Activated naive CD4-positive, alpha-beta T cell (primary cell): ENCODE measurements at places on chromosomes 2 and 18.

DNA sequence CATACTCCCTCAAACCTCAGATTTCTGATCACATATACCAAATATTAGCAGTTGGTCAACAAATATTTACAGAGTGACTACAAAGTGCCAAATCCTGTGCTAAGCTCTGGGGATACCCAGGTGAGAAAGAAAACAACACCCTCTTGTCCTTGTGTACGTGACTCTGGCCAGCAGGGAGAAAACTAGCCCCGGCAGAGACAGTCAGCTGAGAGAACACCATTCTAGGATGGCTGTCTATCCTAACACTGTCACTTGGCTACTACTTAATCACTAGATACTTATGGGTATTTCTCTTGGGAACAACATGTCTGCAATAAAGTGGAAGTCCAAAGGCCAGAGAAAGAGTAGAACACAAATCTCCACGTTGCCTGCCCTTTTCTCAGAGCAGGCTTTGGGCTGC lies 57.9 kb upstream of the CD226 start:
- DNase-seq = no peak

- no peak for DNase-seq
These were observed 437.9 kb downstream of the TXNL1 start for GRCh38 chr18:56200381-56200911.

GRCh38 chr2:2181493-2181892 lies 149.6 kb downstream of the MYT1L start:
- no peak for DNase-seq

DNA sequence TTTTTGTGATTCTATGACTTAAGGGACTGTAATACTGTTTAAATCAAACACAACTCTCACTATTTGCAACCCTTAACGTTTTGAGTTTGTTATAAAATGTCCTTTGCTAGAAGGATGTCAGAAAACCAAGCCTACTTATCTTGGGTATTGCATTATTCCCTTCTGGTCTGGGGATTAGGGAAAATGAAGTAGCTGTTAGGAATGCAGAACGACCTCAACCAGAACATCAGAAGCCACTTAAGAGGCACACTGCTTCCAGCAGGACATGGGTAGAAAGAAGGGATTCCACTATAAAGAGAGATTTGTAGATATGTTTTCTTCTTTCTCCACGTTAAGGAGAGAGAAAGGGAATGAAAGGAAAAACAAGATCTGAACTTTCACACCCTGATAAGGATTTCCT lies 101.2 kb downstream of the SETBP1 start:
- no peak for DNase-seq

GRCh38 chr2:18856765-18857164 lies 267.4 kb upstream of the NT5C1B start:
- no peak for DNase-seq

DNA sequence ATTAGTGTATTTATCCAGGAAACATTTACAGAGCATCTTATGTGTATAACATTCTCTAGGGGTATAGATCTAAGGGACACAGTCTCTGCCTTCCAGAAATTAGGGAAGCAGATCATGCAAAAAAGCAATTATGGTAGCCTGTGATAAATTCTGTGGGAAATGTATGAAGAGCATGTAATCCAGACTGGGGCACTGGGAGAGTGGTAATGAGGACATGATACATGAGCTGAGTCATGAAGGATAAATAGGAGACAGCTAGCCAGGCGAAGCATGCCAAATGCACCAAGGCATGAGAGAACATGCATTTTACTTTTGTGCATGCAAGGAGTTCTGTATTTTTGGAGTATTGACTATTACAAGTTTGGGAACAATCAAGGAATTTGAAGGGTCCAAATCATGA lies 8.9 kb upstream of the RPRM start:
- no peak for DNase-seq

DNA sequence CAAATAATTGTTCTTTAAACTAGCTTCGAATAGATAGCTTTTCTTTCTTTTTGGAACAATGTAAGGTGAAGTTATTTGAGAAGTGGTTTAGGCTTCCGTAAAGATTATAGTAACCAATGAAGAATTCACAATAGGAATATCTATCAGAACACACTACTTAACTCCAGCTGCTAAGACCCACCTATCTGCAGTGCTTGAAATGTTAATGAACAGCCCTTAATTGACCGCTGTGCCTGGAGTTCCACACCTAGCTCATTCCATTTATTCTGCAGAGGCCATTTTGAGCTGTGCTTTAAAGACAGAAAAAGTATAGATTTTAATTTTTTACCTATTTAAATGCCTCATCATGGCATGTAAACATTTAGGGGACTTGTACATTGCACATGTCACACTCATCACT lies 83.3 kb upstream of the APCDD1 start:
- no peak for DNase-seq

- no peak for DNase-seq
These were observed 67.1 kb downstream of the ACTR2 start for GRCh38 chr2:65294701-65295100.
